ENCODE measurements at places on chromosomes 11 and 22. TPM values are rescaled to one million over a fixed set of nuclear protein-coding genes. Genes with fewer than 3 reads are reported as not detected.

DNA sequence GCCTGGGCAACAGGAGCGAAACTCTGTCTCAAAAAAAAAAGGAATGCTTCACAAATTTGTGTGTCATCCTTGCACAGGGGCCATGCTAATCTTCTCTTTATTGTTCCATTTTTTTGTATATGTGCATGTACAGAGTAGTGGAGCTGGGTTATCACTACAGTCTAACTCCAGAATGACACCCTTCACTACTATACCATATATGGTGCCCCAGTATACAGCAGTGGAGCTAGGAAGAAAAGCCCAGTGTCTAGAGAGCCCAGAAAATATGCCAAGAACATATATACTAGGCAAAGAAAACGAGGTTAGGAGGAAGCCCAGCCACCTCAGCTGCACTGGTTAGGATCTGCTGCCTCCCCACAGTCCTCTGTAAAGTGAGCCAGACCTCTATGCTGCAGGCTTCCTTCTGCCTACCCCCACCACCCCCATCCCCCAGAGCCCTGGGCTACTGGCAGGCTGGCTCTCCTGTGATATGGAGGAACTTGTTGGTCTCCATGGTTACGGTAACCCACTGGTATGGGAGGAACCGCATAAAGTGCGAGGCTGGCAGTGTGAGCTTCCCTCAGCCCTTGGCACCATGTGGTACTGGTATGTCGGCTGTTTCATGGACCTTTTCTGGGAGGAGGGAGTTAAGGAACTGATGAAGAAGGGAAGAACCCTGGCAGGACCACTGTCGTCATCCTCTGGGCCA is 34.3 kb downstream of the RCOR2 start:
- DNase-seq = no peak

DNA sequence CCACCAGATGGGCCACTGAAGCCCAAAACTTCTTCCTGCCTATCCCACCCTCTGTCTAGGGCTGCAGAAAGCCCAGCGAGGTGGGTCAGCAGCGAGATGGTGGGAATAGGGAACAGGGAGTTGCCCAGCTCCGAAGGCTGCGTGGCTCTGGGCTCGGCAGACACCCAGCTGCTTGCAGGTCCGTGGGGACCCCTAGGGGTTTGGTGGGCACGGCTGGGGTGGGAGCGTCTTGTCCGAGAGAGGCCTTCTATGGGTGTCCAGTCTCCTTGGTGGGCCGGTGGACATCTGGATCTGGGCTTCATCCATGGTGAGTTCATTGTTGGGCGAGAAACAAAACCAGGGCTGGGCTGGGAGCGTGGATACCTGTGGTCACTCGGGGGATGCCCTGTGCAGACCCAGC is 1211.0 kb downstream of the BRD1 start:
- DNase-seq = no peak

GRCh38 chr11:64206457-64207255 is at the start of gene FERMT3:
Gene FERMT3, plus strand, starts transcription at chr11:64206721. Its CDS starts 644 bp downstream, at chr11:64207365.
- DNase-seq = no peak

- DNase-seq = peak; percentile 22
Observed at GRCh38 chr11:66880496-66881450, 23.9 kb downstream of the LRFN4 start.

MMP1 gene
- total RNA-seq = 245 TPM

OR51B5 gene
- total RNA-seq = 0.54 TPM

- DNase-seq = no peak
Observed at GRCh38 chr11:32571039-32571438, 12.6 kb upstream of the EIF3M start.

GRCh38 chr11:94737171-94737611 is 31.0 kb upstream of the AMOTL1 start:
- DNase-seq = peak; percentile 54

Measured in IMR-90 (cell line).